ENCODE measurements at places on chromosomes 16 and 17.

- no peak for DNase-seq
Observed at GRCh38 chr17:72978593-72979218, 113.8 kb downstream of the SLC39A11 start.

DNA sequence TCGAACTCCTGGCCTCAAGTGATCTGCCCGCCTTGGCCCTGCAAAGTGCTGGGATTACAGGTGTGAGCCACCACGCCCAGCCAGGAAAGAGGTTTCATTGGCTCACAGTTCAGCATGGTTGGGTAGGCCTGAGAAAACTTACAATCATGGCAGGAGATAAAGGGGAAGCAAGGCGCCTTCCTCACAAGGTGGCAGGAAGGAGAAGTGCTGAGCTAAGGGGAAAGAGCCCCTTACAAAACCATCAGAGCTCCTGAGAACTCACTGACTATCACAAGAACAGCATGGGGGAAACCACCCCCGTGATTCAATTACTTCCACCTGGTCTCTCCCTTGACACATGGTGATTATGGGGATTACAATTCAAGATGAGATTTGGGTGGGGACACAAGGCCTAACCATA, 411.7 kb upstream of the ZFHX3 start:
- no peak for DNase-seq

DNA sequence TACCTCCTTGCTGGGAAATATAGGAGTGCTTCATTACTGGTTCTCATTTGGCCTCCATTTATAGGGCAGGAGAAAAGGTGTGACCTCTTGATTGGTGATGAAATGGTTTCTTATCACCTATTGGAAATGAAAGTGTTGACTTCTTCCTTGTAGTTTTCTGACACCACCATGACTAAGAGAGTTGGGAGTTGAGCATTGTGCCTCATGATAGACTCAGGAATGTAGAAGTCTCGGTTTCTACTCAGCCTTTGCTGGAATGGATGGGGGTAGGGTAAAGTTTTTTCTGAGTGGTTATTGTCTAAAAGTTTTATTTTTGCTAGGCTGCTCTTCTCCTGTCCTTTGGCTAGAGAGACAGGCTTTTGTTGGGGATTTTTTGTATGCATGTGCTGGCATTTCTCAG, 117.4 kb downstream of the PHKB start:
- no peak for DNase-seq

GRCh38 chr17:39573447-39574298, 34.0 kb downstream of the NEUROD2 start:
- no peak for DNase-seq

DNA sequence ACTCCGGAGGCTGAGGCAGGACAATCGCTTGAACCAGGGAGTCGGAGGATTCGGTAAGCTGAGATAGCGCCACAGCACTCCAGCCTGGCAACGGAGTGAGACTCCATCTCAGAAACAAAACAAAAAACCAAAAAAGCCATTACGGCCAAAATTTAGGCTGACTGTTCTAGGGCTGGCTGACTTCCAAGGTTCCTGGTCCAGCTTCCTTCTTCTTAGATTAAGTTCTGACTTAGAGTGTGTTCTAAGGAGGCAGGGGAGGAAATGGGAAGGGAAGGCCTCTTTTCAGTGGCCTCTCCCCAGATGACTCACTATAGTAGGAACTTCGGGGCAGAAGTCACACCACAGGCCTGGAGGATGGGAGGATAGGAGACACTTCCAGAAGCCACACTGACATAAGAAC, 27.7 kb upstream of the CLEC18B start:
- no peak for DNase-seq

GRCh38 chr17:80122926-80123505, 21.6 kb downstream of the GAA start:
- DNase-seq: no peak

- no peak for DNase-seq
Observed at GRCh38 chr16:19769239-19769638, 51.2 kb downstream of the IQCK start.

DNA sequence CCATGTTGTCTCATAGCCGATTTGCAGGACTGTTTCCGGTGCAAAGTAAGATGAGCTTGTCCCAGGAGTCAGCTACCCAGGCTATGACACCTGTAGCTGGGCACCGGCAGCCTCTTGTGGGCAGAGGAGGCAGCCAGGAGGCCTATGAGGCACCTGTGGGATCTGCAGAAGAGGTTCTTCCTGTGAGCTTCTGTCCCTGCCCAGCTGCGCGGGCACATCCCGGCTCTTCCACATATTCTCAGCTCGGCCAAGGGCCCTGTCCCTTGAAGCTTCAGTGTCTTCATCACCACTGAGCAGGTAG, 21.3 kb upstream of the CAPN15 start:
- DNase-seq: no peak

DNA sequence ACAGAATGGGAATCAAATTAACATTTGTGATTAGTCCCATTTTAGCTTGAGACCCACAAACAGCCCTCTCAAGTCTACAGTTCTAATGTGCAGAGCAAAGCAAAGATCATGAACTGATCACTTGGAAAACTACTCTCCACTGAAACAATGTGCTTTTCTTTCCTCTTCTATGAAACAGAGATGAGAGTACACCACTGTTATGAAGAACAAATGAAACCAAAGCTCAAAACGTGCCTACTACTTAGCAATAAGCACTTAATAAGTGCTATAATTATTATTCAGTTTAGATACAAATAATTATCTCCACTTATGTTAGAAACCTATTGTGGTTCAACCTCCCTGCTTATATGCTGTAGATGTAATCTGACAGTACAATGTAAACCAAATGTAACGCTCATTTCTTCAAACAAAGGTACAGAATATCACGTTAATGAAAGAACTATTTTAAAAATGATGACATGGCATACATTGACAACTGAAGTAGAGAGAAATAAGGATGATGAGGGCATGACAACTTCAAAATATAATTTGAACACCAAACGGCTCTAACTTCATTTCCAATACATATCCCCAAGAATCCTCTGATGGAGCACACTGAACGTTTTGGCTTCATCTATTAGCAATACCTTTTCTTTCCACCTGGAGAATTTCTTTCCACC, 2.0 kb downstream of the VPS35 start:
- no peak for DNase-seq

GRCh38 chr17:22492331-22492730, 800.0 kb downstream of the KCNJ18 start:
- no peak for DNase-seq

DNA sequence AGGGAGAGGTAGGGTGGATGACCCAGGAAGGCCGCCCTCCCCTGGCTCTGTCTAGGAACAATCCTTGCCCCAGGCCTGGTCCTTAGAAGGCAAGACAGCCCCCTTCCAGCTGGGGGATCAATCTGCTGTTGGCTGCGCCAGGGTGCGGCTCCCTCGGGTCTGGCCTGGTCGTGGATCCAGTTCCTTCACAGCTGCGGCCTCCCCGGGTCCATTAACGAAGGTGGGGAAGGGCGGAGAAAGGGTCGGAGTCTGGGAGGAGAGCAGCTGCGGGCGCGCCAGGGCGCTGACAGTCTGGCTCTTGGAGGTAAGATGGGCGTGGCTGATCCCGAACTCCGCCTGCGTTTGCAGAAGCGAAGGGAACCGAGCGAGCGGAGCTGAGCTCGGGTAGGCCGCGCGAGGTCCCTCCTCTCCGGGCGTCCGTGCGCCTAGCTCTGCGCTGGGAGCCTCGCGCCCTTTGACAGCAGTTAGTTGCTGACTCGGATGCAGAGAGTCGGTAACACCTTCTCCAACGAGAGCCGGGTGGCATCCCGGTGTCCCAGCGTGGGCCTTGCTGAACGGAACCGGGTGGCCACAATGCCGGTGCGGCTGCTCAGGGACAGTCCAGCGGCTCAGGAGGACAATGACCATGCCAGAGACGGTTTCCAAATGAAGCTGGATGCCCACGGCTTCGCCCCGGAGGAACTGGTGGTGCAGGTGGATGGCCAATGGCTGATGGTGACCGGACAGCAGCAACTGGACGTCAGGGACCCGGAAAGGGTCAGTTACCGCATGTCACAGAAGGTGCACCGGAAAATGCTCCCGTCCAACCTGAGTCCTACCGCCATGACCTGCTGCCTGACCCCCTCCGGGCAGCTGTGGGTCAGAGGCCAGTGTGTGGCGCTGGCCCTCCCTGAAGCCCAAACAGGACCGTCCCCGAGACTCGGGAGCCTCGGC, at the start of gene HSPB9:
Gene HSPB9, plus strand, starts transcription at position 434 of the 933 bp plus-strand sequence. Its CDS starts 47 bp downstream, at position 481.
- DNase-seq: no peak

- DNase-seq: peak; percentile 75
Observed at GRCh38 chr16:85659805-85660511, 28.8 kb downstream of the GINS2 start.

- DNase-seq: no peak
Observed at GRCh38 chr17:81013642-81014041, 21.3 kb upstream of the BAIAP2 start.

- DNase-seq: no peak
Observed at GRCh38 chr16:15980329-15980728, 30.9 kb downstream of the ABCC1 start.

DNA sequence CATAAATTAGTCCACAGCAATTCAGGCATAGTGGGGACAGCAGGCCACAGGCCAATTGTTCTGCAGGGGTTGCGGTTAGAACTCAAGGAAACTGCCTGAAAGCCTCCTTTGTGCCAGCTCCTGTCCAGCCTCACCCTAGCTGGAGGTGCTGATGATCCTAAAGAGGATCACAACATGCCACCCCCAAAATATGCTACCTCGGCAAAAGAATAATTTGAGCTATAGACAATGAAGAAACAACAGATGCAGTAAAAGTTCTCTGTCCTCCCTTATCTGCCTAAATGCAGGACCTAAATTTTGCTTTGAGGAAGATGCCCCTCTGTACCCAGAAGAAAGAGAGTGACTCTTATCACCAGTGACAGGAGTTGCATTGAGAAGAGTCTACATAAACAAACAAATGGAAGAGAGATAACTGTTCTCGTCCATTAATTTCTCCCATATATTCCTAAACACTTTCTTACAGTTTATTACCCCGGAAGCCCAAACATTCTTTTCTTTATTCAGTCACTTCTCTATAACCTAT, 14.7 kb downstream of the ALOX15 start:
- DNase-seq: no peak

DNA sequence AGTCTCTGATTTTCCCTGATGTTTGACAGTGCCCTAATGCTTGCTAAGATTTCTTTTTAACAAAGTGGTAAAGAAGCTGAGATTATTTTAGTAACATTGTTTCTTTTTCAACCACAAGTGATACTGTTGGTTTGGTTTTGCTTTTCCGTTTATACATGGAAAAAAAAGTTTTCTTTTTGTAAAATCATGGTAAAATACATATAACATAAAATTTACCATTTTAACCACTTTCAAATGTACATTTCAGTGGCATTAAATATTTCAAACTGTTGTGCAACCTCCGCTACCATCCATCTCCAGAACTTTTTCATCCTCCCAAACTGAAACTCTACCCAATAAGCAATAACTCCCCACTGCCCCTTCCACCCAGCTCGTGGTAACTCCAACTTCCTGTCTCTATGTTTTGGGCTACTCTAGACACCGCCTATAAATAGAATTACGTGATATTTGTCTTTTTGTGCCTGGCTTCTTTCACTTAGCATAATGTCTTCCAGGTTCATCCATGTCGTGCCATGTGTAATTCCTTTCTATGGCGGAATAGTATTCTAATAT, 4.6 kb downstream of the CIITA start:
- DNase-seq: no peak

DNA sequence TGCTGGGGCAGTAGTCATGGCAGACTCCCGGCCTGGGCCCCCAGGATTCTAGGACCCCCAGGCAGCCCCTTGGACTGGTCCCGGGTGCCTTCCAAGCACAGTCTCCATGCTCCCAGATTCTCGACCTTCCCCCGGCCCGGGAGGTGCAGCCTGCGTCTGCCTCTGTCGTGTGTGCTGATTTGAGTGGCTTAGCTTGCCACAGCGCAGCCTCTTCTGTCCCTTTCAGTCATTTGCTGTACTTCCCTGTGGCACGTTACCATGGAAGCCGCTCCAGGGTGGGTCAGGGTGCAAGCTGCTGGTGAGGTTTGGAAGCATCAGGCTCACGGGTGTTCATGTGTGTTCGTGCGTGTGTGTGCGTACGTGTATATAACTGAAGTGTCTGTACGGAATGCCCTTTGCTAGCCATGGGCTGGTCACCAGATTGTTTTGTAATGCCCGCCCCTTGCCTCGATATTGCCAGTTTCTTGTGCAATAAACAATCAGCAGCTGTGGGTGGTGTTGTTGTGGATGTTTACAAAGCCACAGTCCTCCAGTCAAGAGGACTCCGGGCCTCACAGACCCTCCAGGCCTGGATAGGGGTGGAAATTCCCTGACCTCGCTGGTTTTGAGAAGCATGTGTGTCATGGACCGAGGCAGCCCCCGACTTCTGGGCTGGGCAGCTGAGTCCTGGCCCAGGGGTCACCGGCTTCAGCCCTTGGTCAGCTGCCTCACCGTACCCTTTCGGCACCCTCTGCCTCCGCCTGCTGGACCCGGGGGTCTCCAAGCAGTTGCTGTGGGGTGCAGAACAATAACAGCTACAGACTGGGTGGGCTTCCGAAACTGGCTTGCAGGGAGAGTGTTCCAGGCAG, 9.7 kb upstream of the CLEC18A start:
- no peak for DNase-seq

- no peak for DNase-seq
Observed at GRCh38 chr17:56298846-56299245, 145.6 kb downstream of the ANKFN1 start.

DNA sequence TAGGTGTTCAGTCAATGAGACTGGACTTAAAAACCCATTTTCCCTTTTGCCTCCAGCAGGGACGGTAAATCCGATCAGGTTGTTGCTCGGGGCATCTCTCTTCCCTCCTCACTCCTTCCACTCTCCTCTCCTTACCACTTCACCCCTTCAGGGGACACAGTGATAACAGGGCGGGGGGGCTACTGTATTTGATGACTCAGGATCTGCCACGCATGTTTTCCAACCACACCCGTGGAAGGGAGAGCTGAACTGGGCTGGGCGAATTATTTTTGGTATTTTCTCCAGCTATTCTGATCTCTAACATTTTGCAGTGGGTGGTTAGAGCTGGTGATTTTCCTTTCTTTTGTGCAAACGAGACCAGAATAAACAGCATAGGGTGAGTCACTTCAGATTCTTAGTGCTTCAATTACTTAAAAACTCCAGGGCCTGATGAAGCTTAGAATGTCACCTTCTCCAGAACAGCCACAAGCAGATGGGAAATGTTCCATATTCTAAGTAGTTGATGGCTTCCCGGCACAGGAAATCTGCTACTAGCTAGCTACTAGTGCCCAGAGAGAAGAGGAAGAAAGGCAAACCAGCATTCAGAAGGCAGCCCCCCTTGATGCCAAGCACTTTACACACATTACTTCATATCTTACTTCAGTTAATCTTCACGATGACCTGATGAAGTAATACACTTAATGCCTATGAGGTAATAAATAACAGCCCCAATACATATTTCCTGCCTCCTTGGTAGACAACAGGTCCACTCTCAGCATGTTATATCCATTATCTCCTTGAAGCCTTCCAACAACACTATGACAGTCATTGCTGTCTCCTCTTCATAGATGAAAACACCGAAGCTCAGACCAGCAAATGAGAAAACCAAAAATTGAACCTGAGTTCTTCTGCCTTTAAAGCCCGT, 74.1 kb downstream of the ASIC2 start:
- DNase-seq: no peak

GRCh38 chr17:67359960-67360791, 6.2 kb downstream of the PSMD12 start:
- DNase-seq: no peak

Measured in mesothelial cell of epicardium (in vitro differentiated cells).